ENCODE measurements at places on chromosomes 12 and 14.

DNA sequence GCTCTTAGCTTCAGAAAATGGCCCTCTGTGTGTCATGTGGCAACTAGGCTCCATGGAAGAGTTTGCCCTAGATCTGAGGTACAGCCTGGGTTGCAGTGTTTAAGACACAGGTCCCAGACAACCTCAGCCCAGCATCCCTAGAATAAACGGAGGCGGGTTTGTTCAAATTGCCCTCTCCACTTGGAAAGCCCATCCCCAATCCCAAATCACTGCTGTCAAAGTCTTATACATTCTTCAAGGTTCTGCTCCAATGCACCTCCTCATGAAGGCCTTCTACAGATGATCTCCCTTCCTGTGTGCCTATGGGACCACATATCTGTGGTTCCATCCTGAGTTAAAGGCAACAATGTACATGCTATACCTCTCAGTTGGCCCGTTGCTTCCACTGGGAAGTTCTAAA is 289.8 kb downstream of the DPF3 start:
- H3K36me3 ChIP-seq, result no peaks in the 10 kb centered on the region
- no peak overlapping the region for H3K4me3 ChIP-seq

DNA sequence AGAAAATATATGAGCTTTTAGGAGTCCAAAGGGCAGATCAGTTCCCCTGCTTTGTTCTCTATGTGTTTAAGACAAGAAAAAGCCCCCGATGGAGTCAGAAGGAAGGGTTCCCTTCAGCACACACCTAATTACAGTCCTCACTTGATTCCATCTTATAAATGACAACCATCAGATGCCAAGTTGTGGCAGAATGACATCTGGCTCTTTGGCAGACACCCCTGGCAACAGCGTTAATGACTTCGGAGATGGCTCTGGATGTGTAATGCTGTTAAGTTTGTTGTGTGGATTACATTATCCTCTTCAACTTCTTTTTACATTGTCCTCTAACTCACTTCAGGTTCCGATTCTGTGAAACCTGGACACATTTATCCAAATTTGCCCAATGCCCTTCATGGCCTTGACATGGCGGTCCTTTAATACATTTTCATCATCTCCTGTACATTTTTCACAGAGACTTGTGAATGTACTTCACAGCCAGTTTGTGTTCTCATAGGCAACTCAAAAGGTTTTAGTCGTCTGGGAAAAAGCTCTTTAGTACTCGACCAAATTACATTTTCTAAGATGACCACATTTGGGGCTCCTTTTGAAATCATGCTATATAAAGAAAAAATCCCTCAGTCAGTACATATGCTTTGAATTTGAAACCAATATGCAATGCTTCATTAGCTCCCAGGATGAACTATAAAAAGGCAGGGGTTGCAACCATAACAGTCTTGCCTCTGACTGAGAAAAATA is 667.8 kb downstream of the NOVA1 start:
- H3K36me3 ChIP-seq, result no peaks in the 10 kb centered on the region
- H3K4me3 ChIP-seq, result no peak overlapping the region
- H3K27ac ChIP-seq, result no peak overlapping the region
- DNase-seq, result no peak
- H3K4me1 ChIP-seq, result no peaks in the 10 kb centered on the region

GRCh38 chr14:51012055-51012454 is 67.8 kb upstream of the PYGL start:
- no peak overlapping the region for H3K27ac ChIP-seq
- no peak for DNase-seq
- H3K4me1 ChIP-seq, result peaks cover 7% of the 10 kb centered on the region
- H3K27me3 ChIP-seq, result no peaks in the 10 kb centered on the region
- no peaks in the 10 kb centered on the region for H3K36me3 ChIP-seq

DNA sequence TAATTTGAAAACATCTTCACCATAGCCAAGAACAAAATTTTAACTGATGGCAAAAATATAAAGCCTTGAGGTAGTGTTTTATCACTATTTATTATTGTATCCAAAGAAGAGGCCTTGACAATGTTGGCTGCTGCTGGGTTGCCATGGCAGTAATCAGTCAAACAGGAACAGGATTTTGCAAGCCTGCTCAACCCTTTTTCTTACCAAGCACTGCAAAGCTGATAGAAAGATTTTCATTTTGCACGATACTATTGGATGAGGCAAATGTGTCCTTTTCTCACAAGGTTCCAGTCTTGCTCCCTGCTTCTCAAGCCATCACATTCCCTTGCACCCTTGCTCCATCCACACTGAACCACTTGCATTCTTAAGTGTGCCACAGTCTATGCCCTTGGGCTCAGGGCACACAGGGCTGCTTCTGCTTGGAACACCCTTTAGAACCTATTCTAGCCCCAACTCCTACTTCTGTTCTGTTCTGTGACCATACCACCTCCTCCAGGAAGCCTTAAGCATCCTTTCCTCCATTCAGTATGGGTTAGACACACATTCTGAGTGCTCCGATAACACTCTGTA is 76.5 kb upstream of the AMIGO2 start:
- peaks cover 12% of the 10 kb centered on the region for H3K4me1 ChIP-seq
- no peaks in the 10 kb centered on the region for H3K36me3 ChIP-seq
- no peaks in the 10 kb centered on the region for H3K27me3 ChIP-seq
- no peak for DNase-seq
